Natural killer cell (primary cell): ENCODE measurements at places on chromosomes 2 and 18.
A peak's percentile ranks its signal among the peaks of the same experiment; 100 is the strongest.

DNA sequence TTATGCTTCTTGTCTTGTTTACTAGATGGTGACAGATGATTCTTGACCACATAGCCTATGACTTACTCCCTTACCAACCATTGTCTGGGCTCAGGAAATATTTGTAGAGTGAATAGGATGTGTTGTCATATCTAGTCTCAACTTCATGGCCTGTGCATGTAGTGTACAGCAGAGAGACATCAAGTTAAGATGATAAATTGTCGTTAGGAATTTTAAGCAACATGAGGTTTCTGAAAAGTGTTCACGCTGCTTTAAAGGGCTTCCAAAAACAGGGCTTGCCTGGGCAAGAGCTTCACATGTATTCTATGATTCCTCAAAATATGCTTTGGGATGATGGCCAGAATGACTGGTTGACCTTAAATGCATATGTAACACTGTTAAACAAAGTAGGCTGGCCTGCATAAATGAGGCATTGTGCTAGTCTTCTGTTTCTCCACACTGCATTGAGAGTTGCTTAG lies 424.0 kb downstream of the RND3 start:
- H3K4me1 ChIP-seq = no peaks in the 10 kb centered on the region
- no peak overlapping the region for H3K27ac ChIP-seq
- H3K36me3 ChIP-seq = no peaks in the 10 kb centered on the region
- DNase-seq = no peak

GRCh38 chr18:55763298-55763697 lies 175.3 kb upstream of the TCF4 start:
- H3K4me1 ChIP-seq = no peaks in the 10 kb centered on the region
- H3K27ac ChIP-seq = no peak overlapping the region
- no peak overlapping the region for H3K4me3 ChIP-seq

DNA sequence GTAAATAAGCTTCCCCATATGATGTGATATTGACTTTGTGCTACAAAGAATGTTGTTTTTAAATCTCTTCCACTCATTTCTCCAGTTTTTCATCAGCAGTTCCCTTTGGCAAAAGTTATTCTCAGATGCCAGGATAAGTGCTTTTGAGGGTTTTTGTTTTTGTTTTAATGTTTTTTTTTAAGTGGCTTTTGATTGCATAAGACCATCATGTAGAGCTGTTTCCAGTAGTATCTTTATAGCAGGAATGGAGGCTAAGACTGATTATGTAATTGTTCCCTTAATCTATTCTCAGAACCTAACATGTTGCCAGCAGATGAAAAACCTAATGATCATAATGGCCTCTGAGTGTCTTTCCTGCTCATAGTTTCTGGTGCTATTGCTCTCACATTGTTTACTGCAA lies 77.9 kb downstream of the CABLES1 start:
- no peak overlapping the region for H3K4me3 ChIP-seq
- H3K4me1 ChIP-seq = no peaks in the 10 kb centered on the region
- no peak for DNase-seq
- no peak overlapping the region for H3K27ac ChIP-seq

DNA sequence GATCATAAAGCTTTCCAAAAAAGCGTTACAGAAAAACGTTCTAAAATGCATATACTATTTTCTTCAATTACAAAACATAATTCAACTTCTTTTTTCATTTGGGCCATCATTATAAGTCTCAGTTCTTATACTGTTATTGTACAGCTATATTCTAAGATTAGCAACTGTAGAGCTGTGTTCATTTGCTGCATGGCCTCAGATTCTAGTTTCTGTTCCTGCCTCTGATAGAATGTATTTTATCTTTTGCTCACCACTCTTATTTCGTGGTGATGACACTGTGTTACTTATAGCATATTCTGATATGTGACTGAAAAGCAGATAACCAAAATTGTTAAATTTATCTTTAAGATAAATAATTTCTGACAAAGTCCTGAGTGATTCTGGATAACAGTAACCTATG lies 67.2 kb downstream of the PTRHD1 start:
- H3K4me1 ChIP-seq = peaks cover 5% of the 10 kb centered on the region
- no peaks in the 10 kb centered on the region for H3K27me3 ChIP-seq
- H3K36me3 ChIP-seq = peaks cover 32% of the 10 kb centered on the region
- DNase-seq = no peak
- H3K27ac ChIP-seq = no peak overlapping the region

- H3K4me3 ChIP-seq = no peak overlapping the region
- H3K27me3 ChIP-seq = no peaks in the 10 kb centered on the region
- DNase-seq = no peak
- H3K27ac ChIP-seq = no peak overlapping the region
These were observed 47.5 kb downstream of the NBEAL1 start for GRCh38 chr2:203062126-203062525.

DNA sequence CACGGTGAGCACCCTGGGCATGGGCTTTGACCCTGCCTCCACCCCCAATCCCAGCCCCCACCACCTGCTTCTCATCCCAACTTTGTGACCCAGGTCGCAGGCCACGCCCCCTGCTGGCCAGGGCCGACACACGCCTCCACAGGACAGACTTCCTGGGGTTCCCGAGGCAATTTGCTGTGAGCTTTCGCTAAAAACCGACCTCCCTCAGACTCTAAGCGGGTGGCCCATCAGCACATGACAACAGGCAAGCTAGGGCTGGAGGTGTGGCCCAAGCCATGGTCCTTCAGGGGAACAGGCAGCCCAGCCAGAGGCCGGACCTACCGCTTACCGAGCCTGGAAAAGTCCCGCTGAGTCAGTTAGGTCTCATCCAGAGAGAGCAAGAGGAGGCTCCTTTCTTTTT lies 31.9 kb downstream of the C1QL2 start:
- DNase-seq = peak; percentile 49

- no peaks in the 10 kb centered on the region for H3K4me1 ChIP-seq
- H3K4me3 ChIP-seq = no peak overlapping the region
- H3K27me3 ChIP-seq = no peaks in the 10 kb centered on the region
- DNase-seq = no peak
- no peak overlapping the region for H3K27ac ChIP-seq
These were observed 293.9 kb downstream of the KIAA1328 start for GRCh38 chr18:37122877-37123276.

DNA sequence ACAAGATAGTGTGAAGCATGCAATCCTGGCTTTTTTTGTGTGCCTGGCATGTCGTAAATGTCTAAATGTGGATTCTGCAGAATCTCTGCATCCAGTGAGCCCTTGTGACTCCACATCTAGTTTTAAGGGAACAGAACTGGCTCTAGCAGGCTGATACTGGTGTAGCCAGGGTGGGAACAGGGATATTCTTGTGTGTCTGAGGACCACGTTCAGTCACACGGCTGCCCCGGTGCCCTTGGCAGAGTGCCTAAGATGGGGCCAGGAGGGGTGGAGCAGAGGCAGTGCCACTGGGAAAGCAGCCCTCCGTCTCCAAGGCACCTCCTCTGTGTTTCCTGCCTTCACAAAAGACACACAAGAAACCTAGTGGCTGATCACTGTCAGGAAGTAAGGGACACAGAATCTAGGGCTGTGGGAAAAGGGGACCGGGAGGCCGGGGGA lies 91.5 kb upstream of the PARD3B start:
- H3K27ac ChIP-seq = no peak overlapping the region
- DNase-seq = no peak
- no peaks in the 10 kb centered on the region for H3K27me3 ChIP-seq
- no peaks in the 10 kb centered on the region for H3K36me3 ChIP-seq
- no peak overlapping the region for H3K4me3 ChIP-seq

- no peak overlapping the region for H3K27ac ChIP-seq
- no peaks in the 10 kb centered on the region for H3K27me3 ChIP-seq
- H3K4me3 ChIP-seq = no peak overlapping the region
- H3K4me1 ChIP-seq = peaks cover 4% of the 10 kb centered on the region
These were observed 162.6 kb downstream of the PDE11A start for GRCh38 chr2:177909962-177910361.

- peaks cover 21% of the 10 kb centered on the region for H3K27me3 ChIP-seq
- no peaks in the 10 kb centered on the region for H3K36me3 ChIP-seq
- no peak overlapping the region for H3K4me3 ChIP-seq
- no peak overlapping the region for H3K27ac ChIP-seq
- DNase-seq = no peak
These were observed 11.5 kb downstream of the SPEG start for GRCh38 chr2:219446101-219446504.

- H3K27me3 ChIP-seq = no peaks in the 10 kb centered on the region
- H3K36me3 ChIP-seq = no peaks in the 10 kb centered on the region
- DNase-seq = no peak
- H3K27ac ChIP-seq = no peak overlapping the region
- no peak overlapping the region for H3K4me3 ChIP-seq
These were observed 4.2 kb upstream of the CLIP4 start for GRCh38 chr2:29110916-29111535.

DNA sequence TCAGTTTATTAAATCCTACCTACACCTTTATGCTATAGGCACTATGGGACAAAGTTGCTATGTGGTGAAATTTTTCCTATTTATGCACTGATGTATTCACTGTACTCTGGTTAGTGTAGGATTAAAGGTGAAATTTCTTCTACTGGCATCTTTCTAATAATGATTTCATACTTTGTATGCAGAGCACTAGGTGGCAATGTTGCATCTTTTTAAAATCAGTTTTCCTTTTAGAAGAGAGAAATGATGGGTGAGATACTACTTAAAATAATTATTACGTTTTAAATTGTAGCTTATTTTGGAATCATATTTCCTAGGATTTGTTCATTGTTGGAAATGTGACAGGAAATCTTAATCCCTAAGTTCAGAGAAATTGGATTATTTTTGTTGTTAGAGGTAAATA lies 150.9 kb downstream of the CD8B2 start:
- H3K4me1 ChIP-seq = no peaks in the 10 kb centered on the region
- no peaks in the 10 kb centered on the region for H3K27me3 ChIP-seq
- H3K27ac ChIP-seq = no peak overlapping the region
- DNase-seq = no peak
- no peak overlapping the region for H3K4me3 ChIP-seq

GRCh38 chr2:209600341-209601171 lies 171.1 kb upstream of the UNC80 start:
- H3K27ac ChIP-seq = no peak overlapping the region
- no peak overlapping the region for H3K4me3 ChIP-seq
- no peaks in the 10 kb centered on the region for H3K36me3 ChIP-seq
- no peak for DNase-seq
- no peaks in the 10 kb centered on the region for H3K27me3 ChIP-seq

DNA sequence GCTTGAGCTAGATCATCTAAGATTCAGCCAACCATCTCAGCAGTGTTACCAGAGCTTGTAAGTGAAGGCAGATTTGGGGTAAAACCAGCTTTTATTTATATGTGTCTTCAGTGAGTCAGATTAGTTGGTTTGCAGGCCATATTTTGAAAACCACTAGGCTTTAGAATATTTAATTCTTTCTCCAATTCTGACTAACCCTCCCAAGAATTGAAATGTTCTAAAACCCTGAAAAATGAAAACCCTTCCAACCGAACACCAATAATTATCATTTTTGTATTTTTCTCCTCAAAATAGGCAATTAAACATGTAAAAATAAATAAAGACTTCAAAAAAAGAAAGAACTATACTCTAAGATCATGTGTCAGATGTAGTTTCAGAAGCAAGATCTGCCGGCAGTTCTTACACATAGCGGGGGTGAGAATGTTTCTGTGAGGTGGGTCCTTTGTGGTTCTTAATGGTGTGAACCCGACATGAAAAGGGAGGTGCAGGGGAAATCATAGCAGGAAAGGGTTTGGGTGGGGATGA lies 14.2 kb downstream of the PLEK start:
- H3K27ac ChIP-seq = peak overlapping the region; percentile 93
- H3K27me3 ChIP-seq = no peaks in the 10 kb centered on the region
- DNase-seq = peak; percentile 77
- H3K4me1 ChIP-seq = peaks cover 65% of the 10 kb centered on the region

DNA sequence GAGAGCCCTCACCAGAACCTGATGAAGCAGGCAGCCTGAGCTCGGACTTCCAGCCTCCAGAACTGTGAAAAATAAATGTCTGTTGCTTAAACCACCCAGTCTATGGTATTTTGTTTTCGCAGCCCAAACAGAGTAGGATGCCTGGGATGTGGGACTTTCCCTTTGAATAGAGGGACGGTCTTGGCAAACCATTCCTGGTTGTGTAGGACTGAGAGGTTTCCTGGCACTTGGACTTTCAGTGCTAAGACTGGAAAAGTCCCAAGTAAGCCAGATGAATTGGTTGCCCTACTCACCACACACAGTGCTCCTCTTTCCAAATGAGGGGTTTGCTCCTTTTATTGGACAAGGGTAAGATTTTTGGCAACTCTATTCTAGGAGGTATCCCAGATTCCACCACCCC lies 46.8 kb upstream of the ACMSD start:
- H3K36me3 ChIP-seq = no peaks in the 10 kb centered on the region
- no peak overlapping the region for H3K4me3 ChIP-seq
- H3K4me1 ChIP-seq = no peaks in the 10 kb centered on the region

DNA sequence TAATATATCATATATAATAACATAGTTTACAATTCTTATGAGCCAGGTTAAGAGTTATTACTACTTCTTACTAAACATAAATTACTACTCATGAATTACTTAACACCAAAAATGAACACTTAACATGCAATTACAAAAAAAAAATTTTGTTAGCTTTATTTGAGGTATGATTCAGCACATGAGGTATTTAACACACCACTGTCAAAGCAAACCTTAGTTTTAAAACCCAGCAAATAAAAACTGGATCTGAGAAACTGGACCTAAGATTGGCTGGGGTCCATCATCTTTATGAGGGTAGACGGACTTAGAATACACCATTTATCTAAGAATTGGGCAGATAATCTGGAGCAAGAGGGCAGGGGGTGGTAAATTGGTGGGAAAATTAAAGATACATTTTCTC lies 81.8 kb upstream of the CREB1 start:
- H3K36me3 ChIP-seq = no peaks in the 10 kb centered on the region
- no peaks in the 10 kb centered on the region for H3K27me3 ChIP-seq
- DNase-seq = no peak
- no peak overlapping the region for H3K4me3 ChIP-seq
- H3K27ac ChIP-seq = no peak overlapping the region

DNA sequence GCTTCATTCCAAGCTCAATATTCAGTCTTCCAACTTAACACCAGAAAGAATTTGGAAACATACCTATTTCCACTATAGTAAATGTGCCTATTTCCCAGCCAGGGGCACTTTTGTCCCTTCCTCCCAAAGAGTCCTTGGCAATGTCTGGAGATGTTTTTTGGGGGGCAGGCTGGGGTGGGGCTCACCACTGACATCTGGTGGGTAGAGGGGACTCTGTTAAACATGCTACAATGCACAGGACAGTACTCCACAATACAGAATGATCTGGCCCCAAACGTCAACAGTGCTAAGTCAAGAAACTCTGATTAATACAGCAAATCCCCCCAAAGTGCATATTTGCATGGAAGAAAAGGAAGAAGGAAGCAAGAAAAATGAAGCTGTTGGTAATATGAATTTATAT lies 61.7 kb downstream of the SMIM21 start:
- no peak overlapping the region for H3K4me3 ChIP-seq
- peak; percentile 48 for DNase-seq
- no peak overlapping the region for H3K27ac ChIP-seq
- no peaks in the 10 kb centered on the region for H3K4me1 ChIP-seq
- H3K36me3 ChIP-seq = no peaks in the 10 kb centered on the region

GRCh38 chr2:154692927-154693326 lies 5.6 kb upstream of the KCNJ3 start:
- no peaks in the 10 kb centered on the region for H3K36me3 ChIP-seq
- H3K27ac ChIP-seq = no peak overlapping the region
- H3K4me1 ChIP-seq = no peaks in the 10 kb centered on the region
- no peak for DNase-seq
- peaks cover 3% of the 10 kb centered on the region for H3K27me3 ChIP-seq
- H3K4me3 ChIP-seq = no peak overlapping the region

- no peaks in the 10 kb centered on the region for H3K27me3 ChIP-seq
- peaks cover 8% of the 10 kb centered on the region for H3K4me1 ChIP-seq
- peak overlapping the region; percentile 81 for H3K4me3 ChIP-seq
- H3K27ac ChIP-seq = peak overlapping the region; percentile 64
These were observed 654 bp downstream of the COMMD1 start for GRCh38 chr2:61906186-61906470.
